A549 (cell line): ENCODE measurements at places on chromosomes 5 and 9.

DNA sequence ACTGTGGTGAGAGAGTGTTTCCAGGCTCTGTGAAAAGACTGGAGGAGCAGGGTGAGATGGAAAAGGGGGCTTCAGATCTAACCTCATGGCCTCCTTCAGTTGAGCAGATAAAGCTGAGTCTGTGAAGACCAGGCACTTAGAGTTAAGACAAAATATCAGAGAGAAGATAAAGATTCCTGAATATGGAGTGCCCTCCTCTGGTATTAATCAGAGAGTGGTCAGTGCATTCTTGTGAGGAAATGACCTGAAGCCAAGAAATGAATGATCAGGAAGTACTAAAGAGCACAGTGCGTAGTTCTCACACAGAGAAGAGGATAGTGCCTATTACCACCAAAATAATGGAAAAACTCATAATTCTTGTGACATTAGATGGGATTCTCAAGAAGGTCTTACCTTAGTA lies 1417.0 kb upstream of the ACO1 start:
- DNase-seq, result no peak

- no peak for DNase-seq
These were observed 442.6 kb upstream of the RGMB start for GRCh38 chr5:98330871-98331270.

- DNase-seq, result no peak
These were observed 194.0 kb downstream of the HTR1A start for GRCh38 chr5:63768221-63768620.

- DNase-seq, result peak; percentile 25
These were observed 5.9 kb upstream of the GADD45G start for GRCh38 chr9:89598926-89599325.

- DNase-seq, result peak; percentile 78
These were observed 1.1 kb upstream of the JADE2 start for GRCh38 chr5:134524272-134524825.

- no peak for DNase-seq
These were observed 59.9 kb downstream of the HOMER1 start for GRCh38 chr5:79454043-79454442.

DNA sequence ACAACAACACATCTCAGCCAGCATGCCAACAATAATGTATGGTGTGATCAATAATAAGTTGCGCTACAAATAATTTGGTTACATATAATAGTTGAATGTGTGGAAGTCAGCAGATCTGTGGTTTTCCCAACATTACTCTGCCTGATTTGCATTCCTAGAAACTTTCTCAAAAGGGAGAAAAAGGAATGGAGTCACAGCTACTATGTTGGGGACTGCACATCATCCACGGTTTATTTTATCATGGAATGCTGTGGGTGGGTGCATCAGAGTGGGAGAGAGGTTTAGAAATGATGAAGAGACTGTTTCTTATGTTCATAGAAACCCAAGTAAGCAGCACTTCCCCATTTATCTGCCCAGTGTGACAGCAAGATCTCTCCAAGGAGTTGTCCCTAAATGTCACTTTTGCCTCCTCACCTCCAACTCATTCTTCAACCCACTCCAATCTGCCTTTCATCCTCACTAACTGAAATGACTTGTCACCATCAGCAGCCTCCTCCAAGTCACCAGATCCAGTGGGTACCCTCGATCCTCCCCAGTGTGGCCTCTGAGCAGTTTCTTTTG lies 2.8 kb upstream of the SPOCK1 start:
- DNase-seq, result no peak

GRCh38 chr5:30357371-30357770 lies 836.1 kb upstream of the CDH6 start:
- DNase-seq, result no peak

DNA sequence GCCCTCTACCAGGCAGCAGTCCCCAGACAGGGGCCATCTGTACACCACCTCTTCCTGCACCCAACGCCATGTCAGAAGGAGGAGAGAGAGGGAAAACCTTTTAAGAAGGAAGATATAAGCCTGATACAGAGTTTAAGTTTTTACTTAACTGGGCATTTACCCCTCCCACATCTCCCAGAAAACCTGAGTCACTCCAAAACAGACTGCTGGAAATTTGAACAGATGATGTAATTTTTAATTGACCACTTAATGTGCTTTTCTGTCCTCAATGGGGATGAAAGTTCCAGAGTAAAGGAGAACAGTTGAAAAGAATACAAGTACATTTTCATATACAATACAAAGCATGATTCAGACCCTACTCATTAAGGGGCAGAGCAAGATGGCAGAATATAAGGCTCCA lies 63.9 kb downstream of the TTC39B start:
- no peak for DNase-seq

DNA sequence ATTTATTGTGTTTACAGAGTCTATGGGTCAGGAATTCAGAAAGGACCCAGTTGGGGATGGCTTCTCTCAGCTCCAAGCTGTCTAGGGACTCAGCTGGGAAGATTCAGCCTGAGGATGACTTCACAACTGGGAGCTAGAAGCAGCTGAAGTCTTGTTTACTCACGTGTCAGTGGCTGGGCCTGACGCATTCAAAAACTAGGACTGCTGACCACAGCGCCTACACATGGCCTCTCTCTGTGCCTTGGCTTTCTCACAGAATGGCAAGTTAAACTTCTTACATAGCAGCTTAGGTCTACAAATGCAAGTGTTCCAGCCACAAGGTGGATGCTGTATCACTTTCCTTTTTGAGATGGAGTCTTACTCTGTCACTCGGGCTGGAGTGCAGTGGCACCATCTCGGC lies 16.3 kb upstream of the PPP2CA start:
- no peak for DNase-seq

- no peak for DNase-seq
These were observed 192.4 kb upstream of the GHR start for GRCh38 chr5:42230839-42231238.

GRCh38 chr5:73351593-73351992 lies 97.0 kb downstream of the FOXD1 start:
- no peak for DNase-seq

GRCh38 chr5:158423623-158424200 lies 564.8 kb upstream of the CLINT1 start:
- no peak for DNase-seq

GRCh38 chr5:57137401-57137800 lies 36.5 kb upstream of the GPBP1 start:
- DNase-seq, result no peak

GRCh38 chr5:42927730-42928129 lies 112.4 kb downstream of the ANXA2R start:
- DNase-seq, result no peak

GRCh38 chr5:141839015-141839513 lies 39.1 kb downstream of the PCDH1 start:
- DNase-seq, result no peak

DNA sequence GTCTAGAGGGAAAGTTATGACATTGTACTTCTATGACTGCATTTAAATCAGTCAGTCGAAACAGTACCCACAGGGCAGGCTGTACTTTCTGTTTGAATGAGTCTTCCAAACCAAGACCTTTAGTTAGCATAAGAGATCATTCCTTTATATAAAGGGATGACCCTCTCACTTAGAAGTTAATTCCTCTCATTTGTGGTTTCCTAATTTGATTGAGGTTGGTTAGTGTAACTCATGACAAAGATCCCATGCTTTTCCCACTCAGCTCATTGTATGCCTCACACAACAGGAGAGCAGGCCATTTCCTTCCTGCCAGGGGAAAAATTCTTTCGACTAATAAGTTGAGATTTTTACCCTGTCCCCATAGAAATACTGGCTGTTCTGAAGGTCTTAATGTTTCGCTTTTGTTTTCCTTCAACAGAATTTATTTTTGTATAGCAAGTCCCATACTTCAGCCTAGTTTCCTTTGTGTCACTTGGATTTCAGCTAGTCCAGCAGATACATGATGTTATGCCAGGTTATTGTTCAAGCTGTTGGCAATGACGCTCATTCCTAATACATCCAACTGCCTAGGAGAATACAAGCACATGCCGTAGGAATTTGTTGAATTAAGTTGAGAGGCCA lies 500.7 kb downstream of the SPATA31D1 start:
- DNase-seq, result no peak

DNA sequence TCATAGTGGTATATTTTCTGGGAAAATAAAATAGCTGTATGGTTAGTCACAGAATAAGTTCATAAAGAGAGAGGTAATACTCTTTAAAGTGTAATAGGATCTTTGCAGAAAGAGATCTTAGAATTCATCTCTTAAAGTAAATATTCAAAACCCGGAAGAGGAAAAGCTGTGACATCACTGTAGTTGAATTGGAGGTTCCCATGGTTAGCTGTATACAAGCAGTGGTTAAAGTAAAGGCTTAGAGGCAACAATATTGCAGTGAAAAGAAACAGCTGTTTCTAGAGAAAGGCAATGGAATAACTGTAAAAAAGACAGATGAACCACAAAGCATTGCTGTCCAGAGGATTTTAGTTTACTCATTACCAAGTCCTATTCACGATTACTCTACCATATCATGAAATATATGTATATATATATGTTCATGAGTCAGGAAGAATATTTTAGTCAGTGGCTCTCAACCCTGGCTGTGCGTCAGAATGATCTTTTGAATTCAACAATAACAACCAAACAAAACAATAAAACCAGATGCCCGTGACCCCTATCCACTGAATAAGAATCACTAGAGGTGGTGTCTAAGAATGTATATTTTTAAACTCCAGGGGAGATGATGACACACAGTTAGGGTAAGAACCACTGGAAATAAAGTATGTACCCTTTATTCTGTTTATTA lies 4.7 kb downstream of the ERCC6L2 start:
- peak; percentile 29 for DNase-seq

GRCh38 chr5:52859628-52860027 lies 71.9 kb downstream of the ITGA1 start:
- DNase-seq, result no peak

GRCh38 chr9:97594381-97594921 lies 38.7 kb downstream of the TSTD2 start:
- DNase-seq, result no peak

DNA sequence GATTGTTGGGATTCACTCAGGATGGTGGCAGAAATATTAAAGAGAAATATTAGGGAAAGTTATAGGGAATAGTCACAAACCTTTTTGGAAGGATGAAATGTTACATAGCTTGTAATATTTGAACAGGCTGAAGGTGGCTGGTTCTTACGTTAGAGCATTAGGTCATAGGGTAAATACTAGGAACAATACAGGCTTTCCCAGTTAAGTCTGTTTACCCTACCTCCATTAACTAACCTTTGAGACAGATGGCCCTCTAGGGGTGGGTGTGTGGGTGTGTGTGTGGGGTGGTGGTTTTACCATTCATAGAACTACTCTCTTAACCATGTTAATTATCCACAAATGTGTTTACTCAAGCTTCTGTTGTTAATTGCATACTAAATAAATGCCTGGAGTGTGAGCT lies 94.3 kb upstream of the STK32A start:
- DNase-seq, result no peak

GRCh38 chr9:3497401-3497800 lies 28.4 kb downstream of the RFX3 start:
- DNase-seq, result no peak

- no peak for DNase-seq
These were observed 78.6 kb downstream of the PTPN3 start for GRCh38 chr9:109419531-109419930.

GRCh38 chr5:88322785-88323184 lies 54.1 kb upstream of the TMEM161B start:
- no peak for DNase-seq

DNA sequence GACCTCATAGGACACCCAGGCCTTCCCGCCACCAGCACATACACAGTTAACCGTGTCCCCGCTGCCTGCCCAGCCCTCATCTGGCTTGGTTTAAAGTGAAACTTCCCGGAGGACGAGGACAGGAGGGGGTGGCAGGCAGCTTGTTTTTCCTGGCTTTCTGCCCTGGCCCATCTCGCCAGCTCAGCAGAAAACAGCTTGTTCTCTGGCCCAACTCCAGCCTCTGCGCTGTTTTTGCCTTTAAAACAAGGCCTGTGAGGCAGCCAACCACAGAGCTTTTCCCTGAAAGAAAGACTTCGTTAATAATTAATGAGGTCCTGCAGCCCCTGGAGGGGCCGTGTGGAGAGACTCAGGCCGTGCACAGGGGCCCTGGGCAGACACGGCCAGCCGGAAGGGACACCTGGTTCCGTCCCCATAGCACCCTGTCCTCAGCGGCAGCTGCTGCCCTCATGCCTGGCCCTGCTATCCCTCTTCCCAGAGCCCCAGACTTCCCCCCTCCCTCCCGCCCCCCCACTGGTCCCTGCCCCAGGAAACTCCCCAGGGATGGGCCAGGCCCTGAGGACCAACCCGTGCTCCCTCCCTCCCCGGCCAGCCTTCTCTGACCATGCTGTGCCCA lies 108.7 kb downstream of the RXRA start:
- DNase-seq, result peak; percentile 88

DNA sequence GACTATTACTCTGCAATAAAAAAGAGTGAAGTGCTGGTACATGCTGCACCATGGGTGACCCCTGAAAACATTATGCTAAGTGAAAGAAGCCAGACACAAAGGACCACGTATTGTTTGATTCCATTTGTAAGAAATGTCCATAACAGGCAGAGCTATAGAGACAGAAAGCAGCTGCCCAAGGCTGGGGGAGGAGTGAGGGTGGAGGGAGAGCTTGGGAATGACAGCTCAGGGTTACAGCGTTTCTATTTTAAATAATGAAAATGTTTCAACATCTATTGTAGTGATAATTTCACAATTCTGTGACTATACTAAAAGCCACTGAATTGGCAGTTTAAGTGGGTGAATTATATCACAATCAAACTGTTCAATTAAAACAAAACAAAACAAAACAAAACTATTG lies 81.7 kb downstream of the MYO10 start:
- DNase-seq, result no peak

DNA sequence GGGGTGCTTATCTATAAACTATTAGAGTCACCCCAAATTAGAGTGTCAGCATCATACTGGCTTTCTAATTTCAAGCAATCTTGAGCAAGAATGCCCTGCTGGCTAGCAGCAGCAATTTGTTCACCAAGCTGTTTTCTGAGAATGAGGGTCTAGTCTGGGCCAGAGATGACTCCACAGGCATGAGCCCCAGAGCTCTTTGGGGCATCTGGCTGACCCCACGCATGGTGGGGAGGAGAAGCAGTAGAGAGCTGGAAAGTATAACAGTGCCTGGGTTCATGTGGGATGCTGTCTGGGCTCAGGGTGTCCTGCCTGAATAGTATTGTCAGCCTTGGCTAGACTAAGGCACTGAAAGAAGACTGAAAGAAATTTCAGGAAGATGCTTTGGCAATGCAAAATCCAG lies 64.9 kb downstream of the C6 start:
- DNase-seq, result no peak

GRCh38 chr9:70389188-70389587 lies 25.3 kb downstream of the KLF9 start:
- DNase-seq, result no peak
